ENCODE measurements at places on chromosomes 11 and 22. TPM values are rescaled to one million over a fixed set of nuclear protein-coding genes. Genes with fewer than 3 reads are reported as not detected.

GRCh38 chr11:40722179-40722795 lies 737.2 kb downstream of the LRRC4C start:
- no peak for DNase-seq

GRCh38 chr11:75344761-75345454 lies 6.6 kb downstream of the ARRB1 start:
- DNase-seq, result no peak

- peak; percentile 39 for DNase-seq
Observed at GRCh38 chr11:78419327-78419726, 1.7 kb upstream of the GAB2 start.

- DNase-seq, result no peak
Observed at GRCh38 chr11:91303749-91304148, 920.9 kb upstream of the FAT3 start.

- DNase-seq, result peak; percentile 8
Observed at GRCh38 chr11:126361400-126361799, 5.9 kb downstream of the ST3GAL4 start.

GRCh38 chr11:10694486-10695239 lies 1.1 kb upstream of the IRAG1 start:
- DNase-seq, result no peak

DNA sequence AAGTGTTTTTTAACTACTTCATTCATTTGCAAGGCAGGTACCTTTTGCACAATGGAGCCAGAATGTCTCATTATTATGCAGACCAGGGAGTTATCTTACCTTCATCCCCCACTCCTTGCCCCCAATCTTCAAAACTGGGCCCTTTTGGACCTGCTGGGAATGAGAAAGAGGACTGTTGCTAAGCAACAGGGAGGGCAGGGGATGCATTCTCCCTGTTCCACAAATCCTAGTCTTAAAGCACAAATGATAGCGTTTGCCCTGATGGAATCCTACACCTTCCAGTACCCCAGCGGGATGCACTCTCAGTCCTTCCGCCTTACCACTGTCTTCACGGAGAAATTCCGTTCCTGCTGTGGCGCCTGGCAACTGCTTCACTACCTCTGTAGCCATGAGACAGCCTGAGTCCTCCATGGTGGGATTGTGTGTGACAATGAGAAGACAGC lies 4.1 kb upstream of the KCNJ1 start:
- no peak for DNase-seq

GRCh38 chr22:37601540-37602442 lies 6.8 kb upstream of the GGA1 start:
- peak; percentile 78 for DNase-seq

DNA sequence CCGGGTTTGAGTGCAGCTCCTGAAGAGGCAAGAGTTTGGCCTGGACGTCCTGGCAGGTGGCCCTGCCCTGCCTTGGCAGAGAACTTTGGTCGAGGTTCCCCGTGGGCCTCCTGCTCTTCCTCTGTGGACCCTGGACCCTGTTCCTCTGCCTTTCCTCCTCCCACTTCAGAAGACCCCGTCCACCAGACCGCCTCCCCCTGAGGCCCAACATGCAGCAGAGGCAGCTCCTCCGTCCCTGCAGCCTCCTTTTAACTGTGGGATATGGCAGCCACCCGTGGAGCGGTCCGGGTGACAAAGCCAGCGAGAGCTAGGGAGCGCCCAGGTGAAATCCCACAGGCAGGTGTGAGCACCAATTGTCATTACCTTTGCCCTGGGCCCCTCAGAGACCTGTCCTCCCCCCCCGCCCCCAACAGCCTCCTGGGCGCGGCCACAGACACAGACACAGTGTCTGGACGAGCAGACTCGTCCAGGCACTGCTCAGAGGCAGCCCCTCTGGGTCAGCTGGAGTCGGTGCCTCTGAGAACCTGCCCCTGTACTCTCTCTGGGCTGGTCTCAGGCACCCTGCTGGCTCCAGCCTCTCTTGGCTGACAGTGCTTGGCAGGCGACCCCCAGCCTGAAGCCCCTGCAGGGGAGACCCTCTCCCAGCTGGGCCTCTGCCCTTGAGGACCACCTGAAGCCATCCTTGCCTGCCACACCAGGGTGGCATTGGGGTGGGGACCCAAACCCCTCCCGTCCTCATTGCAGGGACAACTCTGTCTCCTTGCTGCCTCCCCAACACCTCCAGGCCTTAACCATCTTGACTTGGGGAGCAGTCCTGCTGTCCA lies 4.1 kb upstream of the PTDSS2 start:
- peak; percentile 84 for DNase-seq

GRCh38 chr11:92703449-92703830 lies 266.0 kb upstream of the MTNR1B start:
- no peak for DNase-seq

DNA sequence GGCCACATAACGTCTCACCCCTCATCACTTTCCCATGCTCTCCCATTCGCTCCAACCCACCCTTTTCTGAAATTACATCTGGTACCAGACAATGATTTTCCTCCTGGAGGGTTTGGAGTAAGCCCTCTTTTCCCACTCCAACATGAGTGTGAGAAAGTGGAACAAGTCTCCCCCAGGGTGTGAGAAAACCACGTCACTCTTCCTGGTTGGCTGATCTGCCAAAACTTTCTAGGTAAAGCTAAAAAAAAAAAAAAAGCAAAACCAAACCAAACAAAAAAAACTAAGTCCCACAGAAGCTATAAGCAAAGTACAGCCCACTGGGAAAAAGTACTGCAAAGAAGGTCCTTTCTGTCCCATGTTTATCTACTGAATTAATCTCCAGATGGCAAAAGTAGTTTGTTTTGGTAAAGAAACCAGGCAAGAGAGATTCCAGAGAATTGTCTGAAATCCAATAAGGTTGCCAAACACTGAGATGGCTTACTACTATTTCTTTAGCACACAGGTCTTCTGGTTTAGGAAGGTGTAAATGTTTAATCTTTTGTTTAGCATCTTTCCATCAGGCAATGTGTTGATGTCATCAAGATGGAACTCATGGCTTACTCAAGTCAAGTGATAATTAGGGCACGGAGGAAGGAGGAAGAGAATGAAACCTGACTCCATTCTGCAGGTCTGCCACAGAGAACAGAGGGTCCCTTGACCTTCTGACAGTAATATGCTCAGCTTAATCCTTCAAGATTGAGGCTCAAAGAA lies 395.6 kb downstream of the LARGE1 start:
- no peak for DNase-seq

DNA sequence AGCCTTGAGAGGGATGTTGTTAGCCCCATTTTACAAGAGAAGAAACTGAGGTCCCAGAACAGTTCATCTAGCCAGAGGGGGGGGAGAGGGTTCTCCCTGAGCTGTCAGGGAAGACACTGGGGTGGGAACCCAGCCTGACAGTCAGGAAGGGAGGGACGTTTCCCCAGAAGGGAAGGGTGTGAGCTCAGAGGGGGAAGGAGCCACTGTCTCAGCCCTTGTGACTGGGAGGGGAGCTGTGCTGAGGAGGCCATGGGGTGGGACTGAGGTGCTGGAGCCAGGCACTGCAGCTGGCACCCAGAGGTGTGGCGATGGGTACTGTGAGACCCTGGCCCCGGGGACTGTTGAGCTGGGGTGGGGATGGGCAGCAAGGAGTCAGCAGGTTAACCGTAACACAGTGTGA lies 35.7 kb downstream of the DAGLA start:
- DNase-seq, result no peak

GRCh38 chr22:31436132-31436531 lies 36.7 kb downstream of the DRG1 start:
- no peak for DNase-seq

- DNase-seq, result no peak
Observed at GRCh38 chr11:132772703-132773545, 759.4 kb downstream of the OPCML start.

- DNase-seq, result peak; percentile 46
Observed at GRCh38 chr22:46115755-46116490, 34.4 kb upstream of the PPARA start.

DNA sequence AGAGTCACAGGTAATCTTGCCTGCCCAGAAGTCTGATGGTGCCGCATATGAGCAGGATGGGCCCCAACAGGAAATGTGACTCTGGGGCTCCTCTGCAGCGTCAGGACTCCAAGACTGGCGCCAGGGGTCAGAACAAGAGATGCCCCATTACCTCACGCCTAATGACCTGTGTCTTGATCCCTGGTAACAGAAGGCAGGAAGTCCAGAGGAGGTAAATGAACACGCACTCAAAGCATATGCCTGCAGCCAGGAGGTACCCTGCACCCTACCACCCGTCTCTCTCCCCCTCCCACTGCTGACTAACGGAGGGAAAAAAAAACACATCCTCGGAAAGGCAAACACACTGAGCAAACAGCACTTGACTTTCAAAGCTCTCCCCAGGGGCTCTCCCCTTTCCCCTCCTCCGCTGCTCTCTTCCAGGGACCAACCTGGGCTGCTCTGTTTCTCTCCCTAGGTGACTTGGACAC lies 37.3 kb downstream of the ABCC8 start:
- no peak for DNase-seq

GRCh38 chr11:12815931-12816494 lies 141.8 kb downstream of the TEAD1 start:
- DNase-seq, result no peak

DNA sequence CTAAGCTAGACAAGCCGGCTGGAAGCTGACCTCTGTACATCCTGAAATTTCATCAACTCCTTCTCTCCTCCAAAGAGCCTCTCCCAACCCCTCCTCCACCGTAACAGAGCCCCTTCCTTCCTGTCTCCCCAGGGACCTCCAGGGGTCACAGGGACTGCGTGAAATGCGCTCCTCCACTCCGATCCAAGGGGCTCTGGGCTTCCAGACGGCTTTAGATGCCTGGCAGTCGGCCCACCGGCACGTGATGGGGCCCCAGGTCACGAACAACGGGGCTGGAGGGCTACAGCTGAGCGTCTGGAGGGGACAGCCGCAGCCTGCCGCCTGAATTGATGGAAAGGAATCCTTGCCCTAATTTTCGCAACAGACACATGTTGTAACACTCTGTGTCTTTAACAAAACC lies 264.1 kb downstream of the MN1 start:
- no peak for DNase-seq

- DNase-seq, result no peak
Observed at GRCh38 chr11:121895919-121896318, 220.1 kb downstream of the BLID start.

DNA sequence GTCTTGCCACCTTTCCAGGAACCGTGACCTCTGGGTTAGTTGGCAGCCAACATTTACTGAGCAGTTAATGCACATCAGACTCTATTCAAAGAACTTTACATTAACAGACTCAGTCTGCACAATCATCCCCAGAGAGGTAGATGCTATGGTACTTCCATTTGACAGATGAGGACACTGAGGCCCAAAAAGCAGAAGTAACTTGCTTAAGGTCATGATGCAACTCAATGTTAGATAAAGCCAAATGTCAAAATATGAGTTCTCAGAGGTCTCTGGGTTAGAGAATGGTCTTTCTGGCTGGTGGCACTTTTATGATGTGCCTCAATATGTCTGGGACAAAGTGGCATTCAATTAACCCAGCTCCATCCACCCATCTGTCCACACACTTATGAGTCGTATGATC lies 450.0 kb downstream of the MIAT start:
- no peak for DNase-seq

GRCh38 chr22:21457023-21457787 lies 10.0 kb upstream of the TMEM191C start:
- no peak for DNase-seq

GRCh38 chr11:10600570-10601248 lies 32.2 kb upstream of the LYVE1 start:
- DNase-seq, result no peak

- no peak for DNase-seq
Observed at GRCh38 chr11:105840391-105840790, 181.6 kb downstream of the MSANTD4 start.

DNA sequence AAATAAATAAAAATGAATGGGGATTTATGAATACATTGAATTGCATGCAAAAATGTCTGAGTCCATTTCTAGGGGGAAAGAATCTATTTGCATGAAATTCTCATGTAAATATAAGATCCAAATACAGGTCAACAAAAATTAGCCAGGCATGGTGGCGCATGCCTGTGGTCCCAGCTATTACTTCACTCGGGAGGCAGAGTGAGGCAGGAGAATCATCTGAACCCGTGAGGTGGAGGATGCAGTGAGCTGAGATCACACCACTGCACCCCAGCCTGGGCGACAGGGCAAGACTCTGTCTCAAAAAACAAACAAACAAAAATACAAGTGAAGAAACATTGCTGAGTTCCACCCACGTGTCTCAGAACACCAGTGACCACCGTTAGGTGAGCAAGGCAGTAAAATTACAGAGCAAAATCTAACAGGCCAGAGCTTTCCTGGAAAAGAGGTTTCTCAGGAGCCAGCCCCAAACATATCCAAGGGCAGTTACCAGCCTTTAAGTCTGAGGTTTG lies 17.3 kb downstream of the PACSIN2 start:
- peak; percentile 16 for DNase-seq

DNA sequence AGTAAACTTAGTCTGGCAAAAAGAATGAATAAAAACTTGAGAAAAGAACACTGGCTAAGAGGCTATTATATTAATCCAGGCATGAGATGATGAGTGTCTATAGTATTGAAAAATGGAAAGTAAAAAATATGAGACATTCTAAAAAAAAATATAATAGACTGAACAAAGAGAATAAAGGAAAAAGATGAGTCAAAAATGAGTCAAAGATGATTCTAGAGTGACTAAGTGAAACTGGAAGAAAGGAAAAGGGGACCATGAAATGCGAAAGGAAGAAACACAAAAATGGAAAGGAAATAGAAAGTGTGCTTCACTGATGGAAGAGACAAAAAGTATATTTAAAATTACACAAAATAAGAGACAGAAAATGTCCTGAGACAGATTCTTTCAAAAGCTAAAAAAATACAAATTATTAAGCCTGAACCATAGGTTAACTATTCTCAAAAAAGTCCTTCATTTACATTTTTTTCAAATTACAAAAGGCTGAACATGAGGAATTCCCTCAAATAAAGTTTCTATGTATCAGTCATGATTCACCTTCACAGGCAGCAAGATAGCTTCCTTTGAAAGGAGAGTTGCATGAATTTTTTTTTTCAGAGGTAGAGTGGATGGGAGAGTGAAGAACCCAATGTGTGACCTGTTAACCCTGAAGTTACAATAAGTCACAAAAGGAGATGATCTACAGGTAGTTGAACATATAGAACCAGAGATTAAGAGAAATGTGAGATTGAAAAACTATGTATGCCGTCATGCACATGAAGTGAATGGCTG lies 75.2 kb downstream of the EIF3M start:
- DNase-seq, result no peak

DNA sequence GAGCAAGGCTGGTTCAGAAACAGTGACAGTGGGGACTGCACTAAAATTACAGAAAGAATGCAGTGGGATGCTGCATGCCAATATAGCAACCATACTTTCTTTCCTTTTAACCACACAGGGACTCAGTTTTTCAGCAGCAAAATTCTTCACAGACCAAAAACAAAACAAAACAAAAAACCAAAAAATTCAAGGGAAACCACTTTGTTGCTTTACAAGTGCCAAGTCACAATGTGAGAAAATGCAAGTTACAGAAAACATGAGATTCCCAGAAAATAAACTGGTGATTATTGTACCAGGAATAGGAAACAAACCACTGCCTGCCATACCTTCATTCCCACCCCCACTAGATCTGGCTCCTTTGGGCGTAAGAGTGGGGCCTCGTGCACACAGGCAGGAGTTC lies 52.6 kb downstream of the TENM4 start:
- no peak for DNase-seq

Gene SLC5A12
- total RNA-seq, result 0.22 TPM

Gene KCNJ5
- 0.48 TPM for total RNA-seq

Gene CRYBA4
- total RNA-seq, result not detected

Gene IFITM1
- total RNA-seq, result 182 TPM

Gene CDC45
- 13.9 TPM for total RNA-seq

Gene SYT12
- not detected for total RNA-seq

Gene OVOL1
- 34.3 TPM for total RNA-seq

Gene TMPRSS13
- 1.9 TPM for total RNA-seq

Gene GDPD4
- not detected for total RNA-seq

Gene TMEM25
- total RNA-seq, result 8.5 TPM

Gene P2RY6
- 2.8 TPM for total RNA-seq

Gene RIBC2
- 1.6 TPM for total RNA-seq

Data from mucosa of descending colon (tissue), 3 donors.